ENCODE measurements at places on chromosomes 2 and 18. TPM values are rescaled to one million over a fixed set of nuclear protein-coding genes. Genes with fewer than 3 reads are reported as not detected.

The CLASP1 gene
- total RNA-seq = 65.4 TPM

The LIPG gene
- total RNA-seq = not detected

The MREG gene
- 5.6 TPM for total RNA-seq

The RMC1 gene
- 41.5 TPM for total RNA-seq

The LRRTM1 gene
- not detected for total RNA-seq

The SLC4A3 gene
- not detected for total RNA-seq

The MORN2 gene
- total RNA-seq = 8.1 TPM

The MAP3K2 gene
- total RNA-seq = 55.9 TPM

The GEN1 gene
- total RNA-seq = 101 TPM

The DNAJB2 gene
- total RNA-seq = 55.3 TPM

DNA sequence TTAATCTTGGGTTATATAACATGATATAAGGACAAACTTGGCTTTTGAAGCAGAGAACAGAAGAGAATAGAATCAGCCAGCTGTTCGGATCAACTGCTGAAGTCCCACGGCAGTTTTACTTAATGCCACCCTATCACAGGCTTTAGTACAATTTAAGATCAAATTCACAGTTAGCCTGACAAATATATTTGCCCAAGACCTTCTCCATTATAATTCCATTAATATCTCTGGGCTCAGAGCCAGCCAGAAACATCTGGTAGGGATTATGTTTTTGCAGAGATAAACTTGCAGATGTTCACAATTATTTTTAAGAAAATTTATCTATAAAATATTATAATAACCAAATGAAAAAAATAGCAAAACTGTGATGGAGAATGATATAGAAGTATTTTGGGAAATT, 381.4 kb downstream of the RAD51AP2 start:
- no peak for DNase-seq

- DNase-seq = no peak
These were observed 86.0 kb downstream of the EPHA4 start for GRCh38 chr2:221486106-221486505.

DNA sequence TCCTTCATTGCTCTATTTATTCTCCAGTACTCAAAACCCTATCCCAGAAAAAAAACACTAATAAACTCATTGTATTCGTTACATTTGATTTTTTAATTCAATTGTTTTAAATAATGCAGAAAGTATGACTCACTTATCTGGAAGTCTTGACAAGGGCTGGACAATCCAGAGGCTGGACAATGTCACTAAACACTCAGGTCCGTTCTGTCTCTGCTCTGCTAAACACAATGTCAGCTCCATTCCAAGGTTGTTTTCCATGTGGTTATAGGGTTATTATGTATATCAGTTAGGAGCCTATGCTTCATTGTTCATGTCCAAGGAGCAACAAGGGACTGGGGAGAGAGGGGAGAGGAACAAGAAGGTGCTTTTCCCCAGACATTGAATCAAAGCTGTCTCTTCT, 125.5 kb downstream of the IRS1 start:
- DNase-seq = no peak

- no peak for DNase-seq
These were observed 161.7 kb downstream of the PARD3B start for GRCh38 chr2:204706939-204707338.

DNA sequence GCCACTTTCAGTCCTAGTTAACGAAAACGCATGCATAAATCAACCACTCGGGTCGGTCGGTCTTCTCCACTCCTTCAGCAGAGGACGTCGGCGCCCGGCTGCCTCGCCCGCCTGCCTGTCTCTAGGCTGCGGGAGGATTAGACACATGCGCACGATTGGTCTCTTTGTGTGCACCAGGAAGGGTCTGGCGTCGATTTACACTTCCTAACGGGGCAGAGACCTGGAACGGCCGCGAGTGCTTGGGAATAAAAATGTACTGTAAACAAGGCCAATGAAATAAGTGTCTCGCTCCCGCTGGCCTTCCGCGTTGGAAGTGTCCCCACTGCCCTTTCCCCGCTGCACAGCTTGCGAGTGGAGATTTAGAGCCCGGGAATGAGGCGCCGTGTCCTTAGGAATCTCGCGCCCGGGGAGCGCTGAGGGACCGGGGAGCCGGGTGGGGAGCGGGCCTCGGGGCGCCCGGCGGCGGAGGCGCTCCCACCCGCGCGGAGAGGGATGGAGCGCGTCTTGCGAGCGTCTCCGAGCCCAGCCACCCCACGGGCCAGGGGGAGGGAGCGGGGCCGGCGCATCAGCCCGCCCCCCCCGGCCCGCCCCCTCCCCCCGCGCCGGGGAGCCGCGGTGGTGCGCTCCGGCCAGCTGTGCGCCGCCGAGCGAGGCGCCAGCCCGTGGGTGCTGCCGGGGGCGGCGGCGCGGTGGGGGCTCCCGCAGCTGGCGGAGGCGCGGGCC, at the start of gene DOK6:
TSS of gene DOK6 (plus strand) at position 636 of the 723 bp plus-strand sequence.
- DNase-seq = no peak

DNA sequence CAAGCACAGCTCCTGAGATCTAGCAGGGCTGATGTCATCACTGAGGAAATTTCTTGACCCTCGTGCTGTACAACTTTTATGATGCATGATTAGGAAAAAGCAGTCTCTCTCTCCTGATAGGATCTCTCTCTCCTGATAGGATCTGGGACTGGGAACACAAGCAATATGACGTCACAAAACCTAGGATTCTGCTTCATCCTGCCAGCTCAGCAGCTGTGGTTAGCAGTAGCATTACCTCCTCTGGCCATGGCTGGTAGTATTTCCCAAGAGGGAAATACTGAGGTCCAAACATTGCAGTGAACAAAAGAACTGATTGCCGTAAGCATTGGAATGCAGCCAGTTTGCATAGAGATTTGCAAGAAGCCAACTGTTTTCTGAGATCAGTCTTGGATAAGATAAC, 521.2 kb upstream of the POU3F3 start:
- DNase-seq = no peak

DNA sequence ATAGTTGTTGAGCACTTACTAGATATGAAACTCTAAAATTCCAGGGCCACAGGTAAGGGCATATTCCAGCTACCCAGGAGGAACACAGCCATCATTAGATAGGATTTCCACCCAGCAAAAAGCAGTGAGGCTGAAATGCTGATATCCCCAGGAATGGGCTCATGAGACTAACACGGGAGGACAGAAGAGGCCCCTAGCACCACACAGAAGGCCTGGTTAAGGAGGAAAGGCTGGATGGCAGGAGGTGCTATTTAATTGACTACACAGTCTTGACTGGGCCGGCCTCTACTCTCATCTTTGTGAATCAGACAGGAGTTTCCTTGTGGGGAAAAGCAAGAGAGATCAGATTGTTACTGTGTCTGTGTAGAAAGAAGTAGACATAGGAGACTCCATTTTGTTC, 61.7 kb downstream of the MRPL35 start:
- DNase-seq = no peak

- DNase-seq = no peak
These were observed 69.5 kb downstream of the KCNH7 start for GRCh38 chr2:162769066-162769465.

DNA sequence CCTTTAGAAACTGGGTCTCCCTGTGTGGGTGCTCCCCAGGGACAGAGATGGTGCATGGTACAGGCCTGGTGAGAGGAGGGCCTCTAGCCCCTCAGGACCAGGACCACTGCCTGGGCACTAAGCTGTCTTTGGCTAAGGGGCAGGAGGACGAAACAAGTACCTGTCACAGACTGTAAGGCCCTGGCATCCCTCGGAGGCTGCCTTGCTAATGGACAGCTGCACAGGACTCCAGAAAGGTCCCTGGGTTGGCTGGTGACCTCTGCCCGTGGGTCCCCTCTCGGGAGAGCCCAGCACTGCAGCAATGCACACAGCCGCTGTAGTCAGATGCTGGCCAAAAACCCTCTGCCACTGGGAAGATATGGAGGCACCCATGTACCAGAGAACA, 14.3 kb downstream of the HS6ST1 start:
- DNase-seq = no peak

DNA sequence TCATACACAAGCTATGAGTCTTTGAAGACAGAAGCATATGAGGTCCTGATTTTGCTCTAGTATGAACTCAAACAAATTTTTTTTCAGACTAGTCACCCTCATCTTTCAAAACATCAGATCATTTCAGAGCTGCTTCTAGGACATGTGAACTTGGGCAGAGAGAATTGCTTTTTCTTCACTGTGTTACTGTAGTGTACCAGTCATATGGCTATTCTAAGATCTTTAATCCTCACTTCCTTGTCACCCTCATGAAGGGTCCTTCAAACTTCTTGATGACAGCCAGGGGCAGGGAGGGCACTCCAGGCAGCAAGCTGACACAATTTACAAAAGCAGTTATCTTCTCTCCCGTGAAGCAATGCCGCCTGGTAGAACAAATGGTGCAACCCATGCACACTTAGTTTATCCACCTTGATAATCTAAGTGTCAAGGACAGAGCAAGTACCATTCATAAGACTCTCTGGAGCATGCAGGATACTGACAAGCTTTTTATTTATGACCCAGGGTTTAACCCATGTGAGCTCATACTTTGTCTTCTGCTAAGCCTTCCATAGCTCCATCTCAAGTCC, 200.6 kb downstream of the DPP10 start:
- DNase-seq = no peak

GRCh38 chr2:40955635-40956034, 503.7 kb upstream of the SLC8A1 start:
- peak; percentile 12 for DNase-seq

DNA sequence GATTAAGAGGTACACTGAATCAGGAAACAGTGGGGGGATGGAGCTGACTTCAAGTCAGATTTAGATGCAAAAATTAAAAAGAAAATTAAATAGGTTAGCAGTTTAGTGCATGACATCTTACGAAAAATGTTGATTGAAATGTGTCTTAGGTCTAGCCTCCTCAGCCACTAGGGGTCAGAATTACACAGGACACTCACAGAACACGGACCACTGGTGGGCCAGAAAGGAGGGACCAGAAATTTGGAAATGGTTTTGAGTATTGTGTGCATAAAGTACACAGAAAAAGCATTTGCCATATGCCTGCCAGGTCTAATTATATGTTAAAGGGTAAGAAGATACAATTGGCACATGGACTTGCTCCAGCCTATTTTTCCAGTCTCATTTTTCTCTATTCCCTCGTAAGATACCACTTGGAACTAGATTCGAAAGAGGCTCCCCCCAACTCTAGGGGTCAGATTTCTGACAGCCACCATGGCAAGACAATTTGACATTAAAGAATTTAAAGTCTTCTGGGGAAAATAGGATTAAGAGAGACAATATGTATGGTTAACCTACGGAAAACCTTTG, 550.2 kb upstream of the SETBP1 start:
- peak; percentile 31 for DNase-seq

- no peak for DNase-seq
These were observed 47.3 kb upstream of the HPCAL1 start for GRCh38 chr2:10255189-10256030.

DNA sequence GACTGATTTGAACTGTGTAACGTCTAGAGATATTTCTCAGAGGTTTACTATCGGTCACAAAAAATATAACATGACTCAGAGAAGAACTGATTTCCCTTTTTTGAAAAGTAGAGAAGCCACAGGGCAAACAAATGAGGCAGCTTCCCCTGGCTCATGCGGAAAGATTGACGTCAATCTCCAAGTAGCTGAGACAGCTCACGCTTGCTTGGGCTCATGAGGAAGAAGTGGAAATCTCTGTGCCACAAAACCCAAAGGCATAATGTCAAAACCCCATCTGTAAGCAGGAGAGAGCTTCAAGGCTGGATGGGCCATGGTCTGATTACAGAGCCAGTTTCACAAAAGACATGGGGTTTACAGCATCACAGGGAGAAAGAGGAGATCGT, 188.1 kb downstream of the ARL4C start:
- peak; percentile 69 for DNase-seq

GRCh38 chr2:182866461-182867406, at the start of gene FRZB:
Gene FRZB, minus strand, starts transcription at chr2:182866637. Its CDS starts 85 bp downstream, at chr2:182866552.
- DNase-seq = no peak

- no peak for DNase-seq
These were observed 21.6 kb downstream of the SNORC start for GRCh38 chr2:232891621-232892071.
